ENCODE measurements at places on chromosomes 16 and 17.

- no peak for DNase-seq
Observed at GRCh38 chr17:50221864-50222545, 20.6 kb upstream of the COL1A1 start.

DNA sequence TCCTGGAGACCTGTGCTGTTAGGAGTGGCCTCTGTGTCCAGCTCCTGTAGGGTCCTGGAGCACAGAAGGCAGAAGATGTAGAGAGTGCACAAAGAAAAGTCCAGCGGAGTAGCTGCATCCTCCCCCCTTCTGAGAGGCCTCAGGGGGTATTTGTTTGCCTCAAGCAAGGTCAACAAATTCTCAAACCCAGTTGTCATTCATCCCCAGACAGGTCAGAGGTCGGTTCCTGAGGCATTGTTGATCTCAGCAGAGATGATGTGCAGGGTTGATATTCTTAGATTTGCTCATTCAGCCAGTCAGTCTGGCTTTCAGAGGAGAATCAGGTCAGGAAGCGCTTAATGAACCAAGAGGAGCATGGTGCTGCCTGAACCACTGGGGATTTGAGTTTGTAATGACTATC, 8.3 kb upstream of the RBFOX1 start:
- no peak for DNase-seq

DNA sequence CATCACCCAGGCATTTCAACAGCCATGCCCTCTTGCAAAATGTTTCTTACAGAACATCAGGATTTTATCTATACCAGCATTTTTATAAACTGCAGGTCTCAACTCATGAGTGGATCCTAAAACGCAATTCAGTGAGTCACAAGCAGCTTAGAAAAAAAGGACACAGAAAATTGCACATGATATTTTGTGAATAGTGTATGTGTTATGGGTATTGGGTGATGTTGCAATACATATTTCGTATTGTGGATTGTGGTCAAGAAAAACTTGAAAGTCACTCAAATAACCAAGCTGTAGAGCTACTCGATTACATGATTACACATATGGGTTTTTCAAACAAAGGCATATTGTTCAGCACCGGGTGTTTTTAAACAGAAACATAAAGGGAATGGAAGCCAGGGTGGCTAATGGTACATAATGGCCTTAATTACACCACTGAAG, 1.4 kb downstream of the WIPI1 start:
- no peak for DNase-seq

DNA sequence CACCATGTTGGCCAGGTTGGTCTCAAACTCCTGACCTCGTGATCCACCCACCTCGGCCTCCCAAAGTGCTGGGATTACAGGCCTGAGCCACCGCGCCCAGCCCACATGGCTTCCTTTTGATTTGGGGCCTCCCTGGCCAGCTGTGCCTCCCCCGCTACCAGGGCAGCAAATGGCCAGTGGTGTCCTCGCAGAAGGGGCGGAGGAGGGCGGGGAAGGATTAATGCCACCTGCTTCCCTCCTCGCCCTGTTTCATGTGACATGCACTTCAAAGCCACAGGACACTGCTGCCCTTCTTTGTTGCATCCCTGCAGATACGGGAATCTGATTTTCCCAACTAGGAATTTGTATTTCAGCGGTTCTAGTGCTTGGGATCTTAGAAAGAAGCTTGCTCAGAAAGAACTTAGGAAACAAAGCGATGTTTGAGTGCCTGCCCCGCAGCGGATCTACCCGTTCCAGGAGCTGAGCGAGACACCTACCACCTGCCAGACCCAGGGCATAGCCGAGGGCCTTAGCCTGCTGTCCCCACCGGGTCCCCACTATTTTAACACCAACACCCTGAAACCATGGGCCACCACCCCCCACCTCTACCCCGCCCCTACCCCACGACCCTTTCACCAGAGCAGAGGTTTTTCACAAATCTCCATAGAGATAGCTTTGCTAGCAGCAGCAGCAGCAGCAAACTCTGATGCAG, 37.7 kb upstream of the CCDC182 start:
- peak; percentile 51 for DNase-seq

DNA sequence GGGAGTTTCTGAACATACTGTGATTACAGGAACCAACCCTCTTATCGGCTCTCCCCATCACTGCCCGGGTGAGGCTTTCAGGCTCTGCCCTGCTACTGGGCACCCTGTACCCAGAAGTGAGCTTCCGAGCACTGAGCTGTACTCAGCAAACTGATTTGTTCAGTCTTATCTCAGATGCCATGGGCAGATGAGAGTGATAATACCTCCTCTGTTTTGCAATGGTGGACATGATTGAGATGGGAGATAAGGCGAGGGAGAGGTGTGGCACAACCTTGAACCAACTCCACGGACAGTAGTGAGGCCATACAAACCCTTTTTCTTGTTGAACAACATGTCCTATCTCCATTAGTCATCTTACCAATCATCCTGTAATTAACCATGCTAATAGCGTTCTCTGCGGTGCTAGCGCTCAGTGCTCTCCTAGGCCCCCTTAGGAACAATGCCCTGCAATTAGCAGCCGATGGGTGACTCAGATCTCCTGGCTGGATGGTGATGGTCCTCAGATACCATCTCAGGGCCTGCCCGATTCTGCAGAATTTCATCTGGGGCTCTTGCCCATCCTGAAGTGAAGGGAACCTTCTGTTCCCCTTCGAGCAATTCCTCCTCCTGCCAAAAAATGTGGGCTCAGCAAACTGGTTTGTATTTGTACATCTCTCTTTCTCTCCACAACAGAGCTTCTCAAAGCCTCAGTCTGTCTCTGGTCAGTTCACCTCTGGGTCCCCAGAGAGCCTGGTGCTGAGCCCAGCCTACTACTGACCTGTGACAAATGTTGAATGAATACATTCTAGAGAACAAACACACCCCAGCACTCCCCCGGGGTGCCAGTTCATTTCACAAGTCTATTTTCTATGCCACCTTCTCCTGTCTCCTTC, 139.3 kb upstream of the IRX3 start:
- no peak for DNase-seq

DNA sequence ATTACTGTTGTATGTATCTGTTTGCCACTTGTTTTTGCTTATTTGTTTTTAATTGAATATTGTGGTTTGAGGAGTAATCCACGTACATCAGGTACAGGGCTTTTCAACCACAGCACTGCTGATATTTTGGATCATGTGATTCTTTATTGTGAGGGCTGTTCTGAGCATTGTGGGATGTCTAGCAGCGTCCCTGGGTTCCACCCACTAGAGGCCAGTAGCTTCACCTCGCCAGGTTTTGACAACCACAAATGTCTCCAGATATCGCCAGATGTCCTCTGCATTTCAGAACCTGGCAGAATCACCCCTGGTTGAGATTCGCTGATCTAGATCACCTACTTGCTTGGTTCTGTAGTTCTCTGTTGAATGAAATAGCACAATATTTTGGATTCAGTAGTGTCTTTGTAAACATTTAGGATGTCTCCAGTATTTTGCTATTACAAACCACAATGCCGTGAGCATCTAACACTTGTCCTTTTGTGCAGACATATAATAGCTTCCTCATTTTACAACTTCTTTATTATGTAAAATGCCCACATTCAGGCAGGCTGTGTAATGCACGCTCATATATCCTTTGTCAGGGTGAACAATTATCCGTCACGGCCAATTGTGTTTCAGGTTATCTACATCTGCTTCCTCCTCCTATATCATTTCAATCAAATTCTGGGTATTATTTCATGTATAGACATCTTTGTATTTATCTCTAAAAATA, 380.3 kb downstream of the SNX29 start:
- no peak for DNase-seq

DNA sequence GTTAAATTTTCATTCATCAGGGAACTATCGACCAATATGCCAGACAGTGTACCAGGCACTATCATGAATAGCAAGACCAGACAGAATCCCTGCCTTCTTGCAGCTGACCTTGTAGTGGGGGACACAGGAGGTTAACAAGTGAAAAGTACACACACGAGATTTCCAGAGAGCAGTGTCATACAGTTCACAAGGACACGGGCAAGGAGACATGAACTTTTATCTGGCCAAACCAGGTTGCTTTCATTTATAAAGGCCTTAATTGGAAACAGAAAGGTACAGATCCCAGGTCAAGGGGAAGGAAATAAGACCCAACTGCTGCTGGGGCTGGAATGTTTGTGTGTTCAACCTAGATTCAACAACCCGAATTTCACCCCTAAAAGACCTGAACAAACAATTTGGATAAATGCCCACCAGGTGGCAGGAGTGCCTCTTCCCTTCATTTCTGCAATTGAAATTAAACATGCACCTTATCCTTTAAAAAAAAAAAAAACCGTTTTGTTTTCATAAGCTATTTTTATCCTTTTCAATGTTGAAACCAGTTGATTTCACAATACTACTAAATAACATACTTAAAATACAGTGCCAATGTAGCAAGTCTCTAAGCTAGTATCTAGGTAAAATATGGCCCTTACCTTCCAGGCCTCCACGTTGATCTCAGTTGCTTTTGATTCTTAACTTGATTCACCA, 65.9 kb downstream of the EMP2 start:
- DNase-seq: peak; percentile 62
